ENCODE measurements at places on chromosomes 6 and 20. TPM values are rescaled to one million over a fixed set of nuclear protein-coding genes. Genes with fewer than 3 reads are reported as not detected.

DNA sequence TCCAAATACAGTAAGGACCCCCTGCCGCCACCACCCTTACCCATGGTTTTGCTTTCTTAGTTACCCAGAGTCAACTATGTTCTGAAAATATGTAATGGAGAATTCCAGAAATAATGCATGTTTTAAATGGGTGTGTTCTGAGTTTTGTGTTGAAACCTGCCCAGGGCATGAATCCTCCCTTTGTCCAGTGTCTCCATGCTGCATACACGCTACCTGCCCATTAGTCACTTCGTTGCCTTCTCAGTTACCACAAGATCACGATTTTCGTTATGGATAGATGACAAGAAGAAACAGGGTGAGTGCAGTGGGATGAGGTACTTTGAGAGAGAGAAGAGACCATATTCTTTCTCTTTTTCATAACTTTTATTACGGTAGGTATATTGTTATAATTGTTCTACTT lies 10.6 kb downstream of the FARS2 start:
- no peak for DNase-seq

GRCh38 chr6:111861431-111861885 lies 11.8 kb downstream of the FYN start:
- DNase-seq = no peak

DNA sequence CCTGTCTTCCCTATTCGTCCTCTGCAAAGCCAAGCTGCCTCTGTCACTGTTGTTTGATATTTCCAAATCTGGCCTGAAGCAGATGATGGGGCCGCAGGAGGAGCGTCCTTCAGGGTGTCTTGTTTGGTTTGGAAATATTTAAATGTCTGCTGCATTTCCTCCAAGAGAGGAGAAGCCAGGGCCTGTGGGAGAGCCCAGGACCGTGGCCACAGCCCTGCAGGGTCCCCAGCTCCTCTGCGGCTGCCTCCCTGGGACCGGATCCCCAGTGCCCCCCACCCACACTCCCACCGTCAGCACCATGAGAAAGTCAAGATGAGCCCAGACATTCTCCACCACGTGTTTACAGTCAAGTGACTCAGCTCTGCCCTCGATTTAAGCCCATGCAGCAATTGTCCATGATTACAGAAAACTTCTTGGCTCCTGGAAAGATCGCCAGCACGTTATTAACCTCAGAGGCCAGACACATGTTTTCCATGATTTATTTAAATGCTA lies 18.2 kb downstream of the FOXF2 start:
- DNase-seq = no peak

DNA sequence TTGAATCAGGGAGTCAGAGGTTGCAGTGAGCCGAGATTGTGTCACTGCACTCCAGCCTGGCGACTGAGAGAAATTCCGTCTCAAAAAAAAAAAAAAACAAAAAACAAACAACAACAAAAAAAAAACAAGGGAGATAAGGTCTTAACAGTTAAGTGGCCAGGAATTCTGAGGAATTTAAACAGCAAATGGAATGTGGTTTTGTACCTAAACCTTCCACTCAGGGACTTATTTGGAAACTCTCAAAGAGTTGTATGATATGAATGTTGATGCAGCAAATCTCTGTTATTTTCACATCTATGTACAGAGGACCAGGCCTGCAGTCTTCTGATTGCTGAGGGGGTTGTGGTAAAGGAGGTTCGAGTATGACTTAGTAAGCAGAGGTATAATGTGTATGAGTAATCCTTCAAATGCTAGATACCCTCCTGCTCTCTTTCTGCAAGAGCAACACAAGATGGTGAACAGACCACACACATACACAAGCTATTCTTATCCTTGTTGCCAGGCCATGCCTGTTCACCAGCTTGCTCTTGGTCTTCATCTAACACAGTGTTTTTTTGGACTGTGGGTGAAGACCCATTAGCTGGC lies 174.9 kb upstream of the SCGN start:
- no peak for DNase-seq

- DNase-seq = no peak
These were observed 47.4 kb upstream of the FAM83D start for GRCh38 chr20:38878866-38879265.

- DNase-seq = no peak
These were observed 77.7 kb downstream of the TMEM170B start for GRCh38 chr6:11615214-11615602.

GRCh38 chr6:40620574-40621240 lies 33.5 kb upstream of the LRFN2 start:
- no peak for DNase-seq

DNA sequence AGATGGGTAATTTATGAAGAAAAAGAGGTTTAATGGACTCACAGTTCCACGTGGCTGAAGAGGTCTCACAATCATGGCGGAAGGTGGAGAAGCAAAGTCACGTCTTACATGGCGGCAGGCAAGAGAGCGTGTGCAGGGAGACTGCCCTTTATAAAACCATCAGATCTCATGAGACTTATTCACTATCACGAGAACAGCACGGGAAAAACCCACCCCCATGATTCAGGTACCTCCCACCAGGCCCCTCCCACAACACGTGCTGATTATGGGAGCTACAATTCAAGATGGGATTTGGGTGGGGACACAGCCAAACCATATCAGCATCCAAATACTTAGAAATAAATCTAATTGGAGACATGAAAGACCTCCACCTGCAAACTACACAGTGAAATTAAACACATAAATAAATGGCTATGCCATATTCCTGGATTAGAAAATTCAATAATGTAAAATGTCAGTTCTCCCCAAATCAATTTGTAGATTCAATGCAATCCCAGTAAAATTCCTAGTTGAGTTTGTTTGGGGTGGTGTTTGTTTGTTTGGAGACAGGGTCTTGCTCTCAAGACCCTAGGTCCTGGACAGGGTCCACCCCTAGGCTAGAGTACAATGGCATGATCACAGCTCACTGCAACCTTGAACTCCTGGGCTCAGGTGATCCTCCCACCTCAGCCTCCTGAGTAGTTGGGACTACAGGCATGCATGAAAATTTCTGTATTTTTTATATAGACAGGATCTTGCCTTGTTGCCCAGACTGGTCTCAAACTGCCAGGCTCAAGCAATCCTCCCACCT lies 101.6 kb downstream of the TAF4 start:
- DNase-seq = no peak

DNA sequence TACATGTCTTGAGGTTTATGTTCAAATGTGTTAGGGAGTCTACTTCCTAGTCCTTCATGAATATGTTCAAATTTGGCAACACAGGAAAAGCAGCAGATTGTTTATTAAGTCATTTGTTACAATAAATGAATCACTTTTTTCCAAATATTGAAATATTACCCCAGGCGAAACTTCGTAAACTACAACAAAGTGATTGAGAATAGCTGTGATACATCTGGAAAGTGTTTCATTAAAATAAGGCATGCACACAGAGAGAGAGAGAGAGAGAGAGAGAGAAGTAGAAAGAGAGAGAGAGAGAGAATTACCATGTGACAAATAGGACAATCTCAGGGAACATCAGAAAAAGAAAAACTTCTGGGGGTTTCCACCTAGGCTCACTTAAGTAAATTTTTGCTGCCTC lies 363.1 kb upstream of the PTCHD4 start:
- no peak for DNase-seq

DNA sequence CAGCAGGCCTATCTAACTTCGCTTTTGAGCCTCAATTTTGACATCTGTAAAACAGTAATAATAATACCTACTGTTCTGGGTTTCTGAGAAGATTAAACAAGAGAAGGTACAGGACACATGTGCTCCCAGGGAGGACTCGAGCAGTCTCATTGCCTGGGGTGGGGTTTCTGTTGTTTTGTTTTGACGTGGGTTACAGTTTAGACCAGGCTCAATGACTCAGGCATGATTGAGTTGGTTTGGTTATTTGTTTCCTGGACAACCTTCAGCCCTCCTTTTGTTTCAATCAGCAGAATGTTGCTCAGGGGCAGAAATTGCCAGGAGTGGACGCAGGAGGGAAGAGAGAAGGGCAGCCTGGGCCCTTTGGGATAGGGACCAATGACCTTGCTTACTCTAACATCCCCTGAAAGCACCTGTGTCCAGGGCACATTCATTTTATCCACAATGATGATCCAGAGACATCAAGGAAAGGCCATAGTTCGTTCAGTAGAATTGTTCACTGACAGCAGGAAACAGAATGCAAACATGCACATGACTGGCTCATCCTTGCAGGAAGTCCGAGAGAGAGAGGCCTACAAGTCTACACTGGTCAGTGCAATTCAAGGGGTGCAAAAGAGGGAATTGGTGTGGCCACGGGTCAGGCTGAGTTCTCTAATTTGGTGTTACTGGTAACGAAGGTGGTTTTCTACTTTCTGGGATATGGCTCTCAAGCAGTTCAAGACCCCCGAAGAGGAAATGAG lies 74.5 kb upstream of the MRPS10 start:
- no peak for DNase-seq

DNA sequence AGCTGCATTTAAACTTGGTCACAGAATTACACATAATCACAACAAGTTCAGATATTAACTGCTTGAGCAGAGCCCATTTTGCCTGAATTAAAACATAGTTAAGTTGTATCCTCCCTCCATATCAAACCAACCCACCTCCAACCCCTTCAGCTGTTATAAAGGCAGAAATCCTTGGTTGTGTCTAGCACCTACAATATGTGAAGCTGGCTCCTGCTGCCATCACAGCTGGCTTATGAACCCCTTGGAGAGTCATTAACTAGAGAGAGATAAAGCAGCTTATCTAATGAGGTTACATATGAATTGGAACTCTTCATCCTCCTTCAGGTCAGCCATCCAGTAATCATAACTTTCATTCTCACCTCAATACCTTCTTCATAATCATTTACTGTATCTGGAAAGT lies 101.8 kb downstream of the EPHA7 start:
- DNase-seq = no peak

EMILIN3 gene
- 3.1 TPM for total RNA-seq

BPIFA1 gene
- total RNA-seq = not detected

GRCh38 chr6:12136905-12137304 lies 124.8 kb downstream of the HIVEP1 start:
- no peak for DNase-seq

- DNase-seq = no peak
These were observed 4.9 kb downstream of the RGS17 start for GRCh38 chr6:153126218-153126617.

GRCh38 chr6:13287104-13287503 lies 41.2 kb downstream of the TBC1D7 start:
- no peak for DNase-seq

DNA sequence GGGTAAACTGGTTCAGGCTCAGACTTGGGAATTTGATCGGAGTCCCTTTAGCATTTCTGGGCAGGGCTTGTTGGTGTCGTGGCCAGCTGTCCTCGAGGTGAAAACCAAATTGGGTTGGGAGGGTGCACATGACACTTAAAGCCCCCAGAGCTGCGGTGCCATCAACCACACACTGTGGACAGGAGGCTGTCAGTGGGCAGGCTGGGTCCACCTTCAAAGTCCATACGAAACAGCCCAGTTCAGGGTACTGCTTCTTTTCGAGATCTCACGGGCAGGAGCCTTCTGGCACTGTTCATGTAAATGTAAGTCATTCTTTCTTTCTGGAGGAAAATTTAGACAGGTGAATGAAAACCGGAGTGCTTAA lies 7.0 kb downstream of the SYNJ2 start:
- no peak for DNase-seq

- DNase-seq = no peak
These were observed 437.7 kb downstream of the ADGRB3 start for GRCh38 chr6:69072796-69073195.

GRCh38 chr6:2738373-2738979 lies 12.2 kb downstream of the MYLK4 start:
- peak; percentile 37 for DNase-seq

GRCh38 chr6:144265061-144265357 lies 20.1 kb upstream of the UTRN start:
- no peak for DNase-seq

GRCh38 chr6:39300739-39301138 lies 13.5 kb downstream of the KCNK17 start:
- DNase-seq = no peak

DNA sequence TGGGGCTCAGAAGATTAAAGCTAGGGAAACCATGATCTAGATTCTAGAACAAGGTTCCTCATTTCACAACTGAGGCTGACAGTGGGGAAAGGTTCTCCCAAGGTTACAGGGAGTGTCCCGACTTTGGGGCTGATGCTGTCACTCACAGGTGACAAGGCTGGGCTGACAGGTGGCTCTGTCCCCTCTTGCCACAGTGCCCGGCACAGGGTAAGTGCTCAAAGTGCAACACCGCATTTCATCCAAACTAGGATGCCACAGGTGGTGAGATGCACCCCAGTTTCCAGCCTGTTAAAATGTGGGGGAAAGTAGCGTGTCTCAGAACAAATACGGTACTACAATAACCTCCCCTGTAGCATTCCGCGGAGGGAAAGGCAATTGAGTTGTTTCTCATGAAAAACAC lies 7.8 kb downstream of the ZBP1 start:
- DNase-seq = no peak

All from occipital lobe (tissue), 3 donors.